ENCODE measurements at places on chromosomes 12 and 14. TPM values are rescaled to one million over a fixed set of nuclear protein-coding genes. Genes with fewer than 3 reads are reported as not detected.

GRCh38 chr12:47997321-47997720, 7.0 kb downstream of the COL2A1 start:
- DNase-seq: no peak

- DNase-seq: no peak
Observed at GRCh38 chr14:33814010-33814409, 136.9 kb downstream of the EGLN3 start.

GRCh38 chr14:74977164-74977900, 21.9 kb upstream of the PGF start:
- no peak for DNase-seq

GRCh38 chr14:22379727-22380126, 209.3 kb downstream of the DAD1 start:
- no peak for DNase-seq

- no peak for DNase-seq
Observed at GRCh38 chr12:101299346-101299745, 19.4 kb downstream of the UTP20 start.

The CBLN3 gene
- total RNA-seq: 1.7 TPM

The LIMA1 gene
- total RNA-seq: 48.9 TPM
